ENCODE measurements at places on chromosomes 11 and 22.
A peak's percentile ranks its signal among the peaks of the same experiment; 100 is the strongest.

GRCh38 chr11:86234831-86235461, 9.6 kb upstream of the EED start:
- no peak for DNase-seq

GRCh38 chr11:98099371-98099770, 921.4 kb upstream of the CNTN5 start:
- DNase-seq, result no peak

GRCh38 chr11:44764583-44764982, 37.8 kb downstream of the TSPAN18 start:
- no peak for DNase-seq

DNA sequence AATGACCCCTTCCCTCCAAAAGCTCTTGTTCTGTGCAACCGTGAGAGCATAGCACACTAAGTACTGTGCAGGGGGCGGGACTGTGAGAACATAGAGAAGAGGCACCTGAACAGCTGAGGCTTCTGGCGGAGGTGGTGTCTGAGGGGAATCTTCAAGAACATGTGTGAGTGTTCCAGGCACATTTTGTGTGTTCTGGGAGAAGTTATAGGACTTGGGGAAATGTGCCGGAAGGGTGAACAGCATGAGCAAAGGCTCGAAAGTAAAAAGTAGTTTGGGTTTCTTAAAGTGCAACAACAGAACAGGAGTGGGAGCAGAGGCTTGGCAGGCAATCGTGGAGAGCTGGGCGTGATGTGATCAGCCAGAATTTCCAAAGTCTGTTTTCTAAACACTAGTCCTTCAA, 12.4 kb upstream of the SYN3 start:
- no peak for DNase-seq

GRCh38 chr22:30868663-30869385, 99.8 kb downstream of the MORC2 start:
- no peak for DNase-seq

GRCh38 chr11:88194990-88195389, 19.7 kb upstream of the RAB38 start:
- no peak for DNase-seq

DNA sequence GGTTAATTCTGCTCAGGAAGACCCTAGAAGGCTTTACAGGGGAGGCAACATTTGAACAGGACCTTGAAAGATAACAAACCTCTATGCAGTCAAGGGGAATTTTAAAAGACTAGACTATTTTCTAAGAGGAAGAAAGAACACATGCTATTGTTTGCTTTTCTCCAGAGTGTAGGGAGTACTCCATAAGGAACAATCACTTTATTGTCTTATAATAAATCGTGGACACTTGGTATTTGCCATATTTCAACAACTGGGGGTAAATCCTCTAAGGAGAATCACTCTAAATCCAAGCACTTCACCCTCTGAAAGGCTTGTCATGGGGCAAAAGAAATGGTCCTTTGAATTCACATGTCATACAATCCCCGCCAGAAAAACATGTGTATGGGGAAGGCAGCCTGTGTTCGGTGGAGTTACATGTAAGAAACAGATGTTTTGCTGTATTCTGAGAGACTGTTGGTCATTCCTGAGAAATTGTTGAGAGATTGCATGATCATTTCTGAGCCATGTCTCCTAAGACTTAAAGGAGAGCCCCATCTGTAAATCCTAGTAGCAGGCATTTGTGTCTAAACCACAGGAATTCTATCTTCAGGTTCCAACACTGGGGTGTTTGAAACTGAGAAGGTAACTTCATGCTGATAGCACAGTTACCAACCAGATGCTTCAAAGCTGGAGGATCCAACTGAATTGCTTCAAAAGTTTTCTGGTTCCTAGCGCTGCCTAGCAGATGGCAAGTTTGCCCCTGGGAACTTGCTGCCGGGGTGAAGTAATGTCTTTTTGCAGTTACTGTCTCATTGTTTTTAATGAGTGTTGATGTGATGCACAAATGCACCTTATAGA, 66.8 kb downstream of the FZD4 start:
- no peak for DNase-seq

DNA sequence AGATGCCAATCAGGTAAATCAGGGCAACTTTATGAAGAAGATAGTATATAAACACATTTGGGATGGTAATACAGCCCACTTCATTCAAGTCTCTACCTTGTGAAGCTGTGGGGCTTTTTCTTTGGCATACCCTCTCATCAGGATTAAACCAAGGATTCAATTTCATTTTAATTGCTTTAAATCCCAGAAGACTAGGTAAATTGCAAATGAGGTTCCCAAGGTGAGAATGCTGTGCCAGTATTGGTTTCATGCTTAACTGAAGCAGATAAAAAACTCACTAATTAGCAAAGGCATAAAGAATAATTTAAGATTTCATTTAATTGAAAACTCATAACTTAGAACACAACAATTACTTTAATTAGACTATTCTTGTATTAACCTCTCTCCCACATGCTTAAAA, 1218.1 kb downstream of the FAM181B start:
- peak; percentile 87 for DNase-seq

DNA sequence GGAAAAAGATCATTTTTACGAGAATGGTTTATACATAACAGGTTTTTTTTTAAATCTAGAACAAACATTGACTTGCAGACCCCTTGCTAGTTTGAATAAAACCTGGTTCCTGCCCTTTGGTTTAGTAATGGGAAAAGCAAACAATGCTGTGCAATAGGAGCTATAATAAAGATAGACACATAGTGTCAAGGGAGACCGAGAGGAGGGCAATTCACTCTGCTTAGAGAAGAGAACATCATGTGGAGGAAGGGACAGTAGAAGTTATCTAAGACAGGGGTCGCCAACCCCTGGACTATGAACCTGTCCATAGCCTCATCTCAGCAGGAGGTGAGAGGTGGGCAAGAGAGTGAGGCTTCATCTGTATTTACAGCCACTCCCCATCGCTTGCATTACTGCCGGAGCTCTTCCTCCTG, 7.0 kb upstream of the RDX start:
- no peak for DNase-seq

- DNase-seq, result no peak
Observed at GRCh38 chr22:46976143-46976542, 213.7 kb downstream of the TBC1D22A start.

DNA sequence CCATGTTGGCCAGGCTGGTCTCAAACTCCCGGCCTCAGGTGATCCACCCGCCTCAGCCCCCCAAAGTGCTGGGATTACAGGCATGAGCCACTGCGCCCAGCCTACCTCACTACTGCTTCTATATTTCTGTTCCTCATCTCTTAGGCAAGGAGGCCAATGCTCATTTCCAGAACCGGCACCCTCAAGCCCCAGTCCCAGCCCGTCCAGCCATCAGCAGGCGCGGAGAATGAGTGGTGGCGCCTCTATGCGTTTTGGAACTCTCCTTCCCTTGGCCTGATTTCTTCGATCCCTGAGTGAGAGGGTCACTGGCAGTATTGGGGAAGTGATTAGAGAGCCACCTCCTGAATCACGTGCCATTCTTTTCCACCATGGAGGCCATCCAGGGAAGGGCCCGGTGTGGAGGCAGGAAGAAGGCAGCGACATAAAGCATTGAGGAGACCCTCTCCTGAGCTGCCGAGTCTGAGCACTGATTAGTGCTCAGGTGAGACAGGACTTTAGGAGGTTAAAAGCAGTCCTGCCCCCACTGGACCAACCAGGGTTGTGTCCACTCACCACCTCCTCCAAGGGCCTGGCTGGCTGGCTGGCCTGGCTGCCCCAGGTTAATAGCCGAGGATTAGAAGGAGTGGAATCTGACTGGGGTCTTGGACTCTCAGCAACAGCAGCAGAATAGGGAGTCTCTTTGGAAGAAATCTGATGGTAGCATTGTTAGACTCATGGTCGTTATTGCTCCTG, 8.7 kb downstream of the GRIK4 start:
- DNase-seq, result no peak

- no peak for DNase-seq
Observed at GRCh38 chr11:125061281-125061680, 1.8 kb upstream of the SLC37A2 start.

- no peak for DNase-seq
Observed at GRCh38 chr11:121881806-121882205, 234.2 kb downstream of the BLID start.

GRCh38 chr11:119619665-119620064, 109.3 kb downstream of the NECTIN1 start:
- no peak for DNase-seq
